Right atrium auricular region (tissue), 2 donors: ENCODE measurements at places on chromosomes 3 and 15. TPM values are rescaled to one million over a fixed set of nuclear protein-coding genes. Genes with fewer than 3 reads are reported as not detected.
A peak's percentile ranks its signal among the peaks of the same experiment; 100 is the strongest.

DNA sequence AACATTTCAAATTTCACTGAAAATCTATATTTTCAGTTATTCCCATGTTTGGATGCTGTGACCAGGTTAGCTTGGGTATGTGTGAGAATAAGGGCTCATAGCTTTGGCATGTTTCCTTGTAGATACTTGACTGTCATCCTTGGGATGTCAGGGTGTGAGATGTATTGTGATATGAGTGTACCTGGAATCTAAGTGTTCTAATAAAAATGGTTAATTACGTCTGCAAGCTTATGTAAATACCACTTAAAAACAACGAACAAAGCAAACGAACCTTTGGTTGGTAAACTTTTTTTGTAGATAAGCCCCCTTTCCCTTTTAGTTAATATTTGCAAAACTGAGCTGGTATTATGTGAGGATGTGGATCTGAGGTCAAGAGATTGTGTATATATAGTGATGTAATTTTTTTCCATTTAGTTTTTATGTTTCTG lies 63.5 kb downstream of the FNDC3B start:
- no peak overlapping the region for H3K4me3 ChIP-seq
- H3K27me3 ChIP-seq = no peaks in the 10 kb centered on the region
- no peaks in the 10 kb centered on the region for H3K36me3 ChIP-seq
- no peak overlapping the region for H3K27ac ChIP-seq
- DNase-seq = no peak
- peaks cover 81% of the 10 kb centered on the region for H3K4me1 ChIP-seq

DNA sequence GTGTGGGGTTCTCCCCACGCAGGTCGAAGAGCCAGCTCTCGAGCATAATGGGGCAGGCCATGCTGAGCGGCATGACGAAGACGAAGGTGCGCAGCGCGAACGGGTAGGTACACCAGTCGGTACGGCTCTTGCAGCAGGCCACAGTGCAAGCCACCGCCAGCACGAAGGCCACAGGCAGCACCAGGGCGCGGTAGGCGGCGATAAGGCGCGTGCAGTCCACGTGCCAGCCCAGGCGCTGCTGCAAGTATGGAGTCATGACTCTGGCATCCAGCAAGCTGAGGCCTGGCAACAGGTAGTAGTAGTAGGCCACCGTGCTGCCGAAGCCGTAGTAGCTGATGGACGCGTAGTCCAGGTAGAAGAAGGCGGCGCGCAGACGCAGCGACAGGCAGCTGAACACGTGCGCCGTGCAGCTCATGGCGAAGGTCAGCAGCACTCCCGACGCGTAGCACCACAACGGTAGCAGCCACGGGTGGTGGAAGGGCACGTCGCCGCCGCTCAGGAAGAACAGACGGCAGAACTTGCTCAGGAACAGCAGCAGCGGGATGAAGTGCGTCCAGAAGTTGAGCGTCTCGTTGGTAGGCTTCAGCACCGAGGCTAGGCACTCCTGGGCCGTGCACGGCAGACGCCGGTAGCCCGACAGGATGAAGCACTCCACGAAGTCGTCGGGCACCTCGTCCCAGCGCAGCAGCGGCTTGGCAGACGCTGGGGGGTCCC lies 797 bp downstream of the PAQR9 start:
- no peaks in the 10 kb centered on the region for H3K4me1 ChIP-seq
- no peaks in the 10 kb centered on the region for H3K27me3 ChIP-seq
- no peak for DNase-seq
- peak overlapping the region; percentile 93 for H3K27ac ChIP-seq
- H3K36me3 ChIP-seq = no peaks in the 10 kb centered on the region
- peak overlapping the region; percentile 65 for H3K4me3 ChIP-seq

- no peak for DNase-seq
- no peak overlapping the region for H3K27ac ChIP-seq
- peaks cover 13% of the 10 kb centered on the region for H3K4me1 ChIP-seq
- H3K36me3 ChIP-seq = no peaks in the 10 kb centered on the region
These were observed 39.4 kb upstream of the SNRK start for GRCh38 chr3:43246976-43247375.

DNA sequence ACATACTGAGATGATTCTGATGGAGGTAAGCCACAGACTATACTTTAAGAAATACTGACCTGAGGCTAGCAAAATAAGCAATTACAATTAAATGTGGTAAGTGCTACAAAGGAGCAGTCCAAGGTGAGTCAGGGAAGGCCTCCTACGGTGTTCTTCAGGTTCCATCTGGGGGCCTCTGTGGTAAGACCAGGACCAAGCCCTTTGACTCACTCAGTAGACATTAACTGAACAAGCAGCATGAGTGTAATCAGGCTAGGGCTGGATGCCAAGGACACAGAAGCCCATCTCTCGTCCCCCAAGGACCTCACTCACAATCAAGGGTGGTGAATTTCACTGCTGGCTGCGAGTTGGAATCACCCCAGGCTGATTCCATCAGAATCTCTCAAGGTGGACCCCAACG lies 37.3 kb downstream of the DZIP1L start:
- DNase-seq = no peak
- no peak overlapping the region for H3K4me3 ChIP-seq
- no peaks in the 10 kb centered on the region for H3K4me1 ChIP-seq
- no peak overlapping the region for H3K27ac ChIP-seq
- no peaks in the 10 kb centered on the region for H3K27me3 ChIP-seq

- H3K4me1 ChIP-seq = no peaks in the 10 kb centered on the region
- no peak overlapping the region for H3K4me3 ChIP-seq
- no peaks in the 10 kb centered on the region for H3K27me3 ChIP-seq
- H3K36me3 ChIP-seq = no peaks in the 10 kb centered on the region
These were observed 142.8 kb downstream of the CHL1 start for GRCh38 chr3:339351-339750.

GRCh38 chr15:51751697-51752683 lies 593 bp downstream of the TMOD2 start:
- H3K4me3 ChIP-seq = peak overlapping the region; percentile 90
- peak overlapping the region; percentile 33 for H3K27ac ChIP-seq
- no peaks in the 10 kb centered on the region for H3K4me1 ChIP-seq
- no peak for DNase-seq
- H3K36me3 ChIP-seq = no peaks in the 10 kb centered on the region

- peak overlapping the region; percentile 76 for H3K27ac ChIP-seq
- no peaks in the 10 kb centered on the region for H3K27me3 ChIP-seq
- no peak overlapping the region for H3K4me3 ChIP-seq
- DNase-seq = no peak
- H3K4me1 ChIP-seq = peaks cover 21% of the 10 kb centered on the region
These were observed 77.0 kb downstream of the KLF13 start for GRCh38 chr15:31403606-31404005.

GRCh38 chr3:99541181-99541580 lies 97.2 kb upstream of the COL8A1 start:
- no peak for DNase-seq
- no peaks in the 10 kb centered on the region for H3K27me3 ChIP-seq
- H3K36me3 ChIP-seq = no peaks in the 10 kb centered on the region
- H3K4me3 ChIP-seq = no peak overlapping the region

DNA sequence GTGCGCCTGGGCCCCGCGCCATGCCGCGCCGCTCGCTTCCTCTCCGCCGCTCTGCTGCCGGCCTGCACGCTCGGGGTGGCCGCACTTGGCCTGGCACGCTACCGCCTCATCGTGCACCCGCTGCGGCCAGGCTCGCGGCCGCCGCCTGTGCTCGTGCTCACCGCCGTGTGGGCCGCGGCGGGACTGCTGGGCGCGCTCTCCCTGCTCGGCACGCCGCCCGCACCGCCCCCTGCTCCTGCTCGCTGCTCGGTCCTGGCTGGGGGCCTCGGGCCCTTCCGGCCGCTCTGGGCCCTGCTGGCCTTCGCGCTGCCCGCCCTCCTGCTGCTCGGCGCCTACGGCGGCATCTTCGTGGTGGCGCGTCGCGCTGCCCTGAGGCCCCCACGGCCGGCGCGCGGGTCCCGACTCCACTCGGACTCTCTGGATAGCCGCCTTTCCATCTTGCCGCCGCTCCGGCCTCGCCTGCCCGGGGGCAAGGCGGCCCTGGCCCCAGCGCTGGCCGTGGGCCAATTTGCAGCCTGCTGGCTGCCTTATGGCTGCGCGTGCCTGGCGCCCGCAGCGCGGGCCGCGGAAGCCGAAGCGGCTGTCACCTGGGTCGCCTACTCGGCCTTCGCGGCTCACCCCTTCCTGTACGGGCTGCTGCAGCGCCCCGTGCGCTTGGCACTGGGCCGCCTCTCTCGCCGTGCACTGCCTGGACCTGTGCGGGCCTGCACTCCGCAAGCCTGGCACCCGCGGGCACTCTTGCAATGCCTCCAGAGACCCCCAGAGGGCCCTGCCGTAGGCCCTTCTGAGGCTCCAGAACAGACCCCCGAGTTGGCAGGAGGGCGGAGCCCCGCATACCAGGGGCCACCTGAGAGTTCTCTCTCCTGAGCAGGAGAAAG lies 951 bp downstream of the GPR62 start:
- DNase-seq = no peak
- no peaks in the 10 kb centered on the region for H3K27me3 ChIP-seq
- H3K36me3 ChIP-seq = peaks cover 39% of the 10 kb centered on the region
- H3K27ac ChIP-seq = peak overlapping the region; percentile 71

DNA sequence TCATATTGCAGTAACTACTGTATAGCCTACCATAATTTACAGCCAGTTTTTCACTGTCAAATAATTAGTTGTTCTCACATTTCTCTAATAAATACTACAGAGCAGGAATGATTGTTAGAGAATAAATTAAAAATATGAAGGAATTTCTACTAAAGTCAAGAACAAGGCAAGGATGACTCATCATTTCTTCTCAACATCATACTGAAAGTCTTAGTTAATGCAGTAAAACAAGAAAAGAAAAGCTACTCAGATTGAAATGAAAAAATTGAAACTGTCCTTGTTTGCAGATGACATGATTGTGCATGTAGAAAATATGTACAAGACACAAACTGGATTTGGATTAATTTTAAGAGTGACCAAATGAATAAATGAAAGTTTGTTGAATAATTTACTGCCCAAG lies 608.2 kb downstream of the NSUN3 start:
- H3K4me3 ChIP-seq = no peak overlapping the region
- H3K4me1 ChIP-seq = no peaks in the 10 kb centered on the region
- no peak overlapping the region for H3K27ac ChIP-seq
- no peak for DNase-seq
- H3K27me3 ChIP-seq = no peaks in the 10 kb centered on the region

- no peak overlapping the region for H3K27ac ChIP-seq
- DNase-seq = no peak
- H3K4me1 ChIP-seq = peaks cover 12% of the 10 kb centered on the region
- no peak overlapping the region for H3K4me3 ChIP-seq
These were observed 32.5 kb downstream of the PLXNA1 start for GRCh38 chr3:127015282-127016042.

- no peak overlapping the region for H3K27ac ChIP-seq
- H3K4me1 ChIP-seq = no peaks in the 10 kb centered on the region
- H3K27me3 ChIP-seq = no peaks in the 10 kb centered on the region
- no peak overlapping the region for H3K4me3 ChIP-seq
These were observed 88.6 kb upstream of the ZNF385D start for GRCh38 chr3:21839592-21839991.

- no peaks in the 10 kb centered on the region for H3K36me3 ChIP-seq
- H3K4me1 ChIP-seq = no peaks in the 10 kb centered on the region
- no peak overlapping the region for H3K4me3 ChIP-seq
- H3K27me3 ChIP-seq = no peaks in the 10 kb centered on the region
- H3K27ac ChIP-seq = no peak overlapping the region
These were observed 27.5 kb downstream of the APBA2 start for GRCh38 chr15:28913171-28913765.

GRCh38 chr15:70643106-70643782 lies 120.1 kb downstream of the UACA start:
- no peaks in the 10 kb centered on the region for H3K4me1 ChIP-seq
- DNase-seq = no peak
- H3K27me3 ChIP-seq = no peaks in the 10 kb centered on the region
- H3K36me3 ChIP-seq = no peaks in the 10 kb centered on the region

GRCh38 chr3:133081016-133081415 lies 42.8 kb downstream of the TMEM108 start:
- H3K36me3 ChIP-seq = no peaks in the 10 kb centered on the region
- H3K4me3 ChIP-seq = no peak overlapping the region
- H3K27me3 ChIP-seq = no peaks in the 10 kb centered on the region
- no peak overlapping the region for H3K27ac ChIP-seq

GRCh38 chr3:18438586-18438985 lies 13.4 kb upstream of the SATB1 start:
- H3K27me3 ChIP-seq = no peaks in the 10 kb centered on the region
- DNase-seq = no peak
- H3K36me3 ChIP-seq = no peaks in the 10 kb centered on the region
- H3K4me3 ChIP-seq = no peak overlapping the region

DNA sequence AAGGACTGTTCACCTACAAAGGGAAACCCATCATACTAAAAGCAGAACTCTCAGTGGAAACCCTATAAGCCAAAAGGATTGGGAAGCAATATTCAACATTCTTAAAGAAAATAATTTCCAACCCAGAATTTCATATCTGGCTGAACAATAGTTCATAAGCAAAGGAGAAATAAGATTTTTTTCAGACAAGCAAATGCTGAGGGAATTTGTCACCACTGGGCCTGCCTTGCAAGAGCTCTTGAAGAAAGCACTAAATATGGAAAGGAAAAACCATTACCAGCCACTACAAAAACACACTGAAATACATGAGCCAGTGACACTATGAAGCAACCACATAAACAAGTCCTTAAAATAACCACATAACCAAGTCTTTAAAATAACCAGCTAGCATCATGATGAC lies 28.9 kb upstream of the DCBLD2 start:
- DNase-seq = no peak
- no peak overlapping the region for H3K27ac ChIP-seq
- H3K36me3 ChIP-seq = no peaks in the 10 kb centered on the region
- H3K4me3 ChIP-seq = no peak overlapping the region

DNA sequence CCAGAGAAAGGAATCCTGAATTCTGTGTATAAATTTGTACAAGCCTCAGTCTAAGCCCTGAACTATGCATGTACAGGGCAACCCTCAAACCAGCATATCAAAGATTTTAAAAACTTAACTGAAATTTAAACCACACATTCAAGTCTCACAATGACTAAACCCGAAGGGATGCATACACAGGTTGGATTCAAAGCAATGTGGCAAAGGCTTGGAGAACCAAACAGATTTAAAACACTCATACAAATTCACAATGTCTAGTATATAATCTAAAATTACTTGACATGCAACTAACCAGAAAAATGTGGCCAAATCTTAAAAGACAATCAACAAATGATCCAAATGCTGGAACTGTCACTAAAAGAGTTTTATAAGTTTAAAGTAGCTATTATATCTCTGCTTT lies 36.4 kb downstream of the CEP152 start:
- H3K27me3 ChIP-seq = no peaks in the 10 kb centered on the region
- no peaks in the 10 kb centered on the region for H3K36me3 ChIP-seq
- no peak for DNase-seq
- H3K4me3 ChIP-seq = no peak overlapping the region

- H3K4me3 ChIP-seq = no peak overlapping the region
- DNase-seq = no peak
- H3K27ac ChIP-seq = no peak overlapping the region
- H3K27me3 ChIP-seq = no peaks in the 10 kb centered on the region
- H3K4me1 ChIP-seq = no peaks in the 10 kb centered on the region
These were observed 68.5 kb downstream of the CBLB start for GRCh38 chr3:105800320-105800719.

Gene TRPM7
- 25.4 TPM for total RNA-seq

Gene GABRA5
- total RNA-seq = 0.78 TPM

Gene CDC25A
- 0.74 TPM for total RNA-seq

Gene TRPC1
- 10.6 TPM for total RNA-seq

Gene PLSCR5
- not detected for total RNA-seq

Gene NR2E3
- not detected for total RNA-seq

Gene KIF23
- total RNA-seq = 1.3 TPM

Gene POLQ
- 0.41 TPM for total RNA-seq

Gene CYP11A1
- total RNA-seq = 0.71 TPM

Gene COLQ
- total RNA-seq = 38.3 TPM

Gene PHLDB2
- 48.1 TPM for total RNA-seq

Gene RLBP1
- total RNA-seq = not detected
